ENCODE measurements at places on chromosomes 3 and 15. TPM values are rescaled to one million over a fixed set of nuclear protein-coding genes. Genes with fewer than 3 reads are reported as not detected.

PRR20G gene
- not detected for total RNA-seq

DNA sequence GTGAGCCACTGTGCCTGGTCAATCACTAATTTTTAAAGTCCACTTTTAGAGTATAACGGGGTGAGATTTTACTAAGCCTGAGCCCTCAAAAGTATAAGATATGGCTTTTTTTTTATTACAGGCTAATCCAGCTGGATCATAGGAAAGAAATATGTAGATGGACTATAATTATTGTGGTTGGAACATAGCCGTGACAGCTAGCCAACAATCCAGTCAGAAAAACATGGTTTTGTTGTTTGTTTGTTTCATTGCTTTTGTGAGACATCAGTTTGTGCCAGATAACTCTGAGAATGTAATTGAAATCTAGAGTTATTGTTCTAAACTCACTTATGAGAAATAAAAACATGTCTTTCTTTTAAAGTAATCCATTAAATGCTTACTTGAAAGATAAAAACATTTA, 37.3 kb upstream of the ATOSA start:
- DNase-seq: no peak

DNA sequence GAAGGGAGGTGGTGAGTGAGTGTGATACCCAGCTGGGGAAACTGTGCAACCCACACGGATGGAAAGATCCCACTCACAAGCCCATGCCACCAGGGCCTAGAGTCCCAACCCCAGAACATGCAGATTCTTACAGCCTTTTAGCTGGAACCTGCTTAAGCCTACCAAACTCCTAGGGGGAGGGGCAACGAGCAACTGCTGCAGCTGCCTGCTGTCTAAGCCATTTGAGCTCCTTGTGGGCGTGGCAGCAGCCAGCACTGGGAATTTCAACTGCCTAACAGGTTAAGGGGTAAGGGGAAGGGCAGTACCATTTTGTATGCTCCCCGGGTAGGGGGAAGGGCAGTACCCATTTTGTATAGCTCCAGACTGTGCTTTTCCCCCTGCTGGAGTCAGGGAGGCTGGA, 673.2 kb upstream of the BCHE start:
- DNase-seq: no peak

DNA sequence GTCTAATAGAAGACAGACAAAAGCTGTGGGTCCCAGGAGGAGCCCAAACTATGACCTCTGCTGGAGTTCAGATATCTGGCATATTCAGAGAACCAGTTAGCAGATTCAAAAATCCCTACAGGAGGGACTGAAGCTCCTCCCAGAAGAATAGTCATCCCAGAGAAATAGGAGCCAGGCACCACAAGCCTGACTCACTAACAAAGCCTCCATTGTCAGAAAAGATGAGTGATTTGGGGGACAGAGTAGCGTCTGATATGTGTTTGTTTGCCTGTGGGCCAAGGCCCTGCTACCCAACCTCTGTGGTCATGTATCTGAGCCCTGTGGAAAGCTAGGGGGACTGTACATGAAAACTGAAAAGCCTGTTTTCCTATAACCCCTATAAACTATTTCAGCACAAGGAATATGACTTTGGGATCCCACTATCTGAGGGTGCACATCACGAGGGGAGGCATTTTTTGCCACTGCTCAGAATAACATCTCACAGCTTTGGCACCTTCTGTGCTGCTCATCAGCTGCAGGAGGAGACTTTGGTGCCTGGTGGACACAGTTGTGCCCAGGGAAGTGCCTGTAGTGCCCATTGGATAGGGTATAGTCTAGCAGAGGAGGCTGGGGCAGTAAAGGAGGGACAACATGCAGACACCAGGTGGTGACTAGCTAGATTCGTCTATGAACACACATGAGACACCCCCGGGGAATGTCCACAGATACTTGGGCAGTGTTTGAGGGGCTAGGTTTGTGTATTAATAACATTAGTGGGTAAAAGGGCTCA, 9.7 kb upstream of the LARP6 start:
- DNase-seq: peak; percentile 68

CEP97 gene
- total RNA-seq: 3.3 TPM

- peak; percentile 23 for DNase-seq
These were observed 18.3 kb downstream of the TRH start for GRCh38 chr3:129992781-129993180.

- DNase-seq: no peak
These were observed 42.0 kb upstream of the SPTSSB start for GRCh38 chr3:161413127-161413854.

DNA sequence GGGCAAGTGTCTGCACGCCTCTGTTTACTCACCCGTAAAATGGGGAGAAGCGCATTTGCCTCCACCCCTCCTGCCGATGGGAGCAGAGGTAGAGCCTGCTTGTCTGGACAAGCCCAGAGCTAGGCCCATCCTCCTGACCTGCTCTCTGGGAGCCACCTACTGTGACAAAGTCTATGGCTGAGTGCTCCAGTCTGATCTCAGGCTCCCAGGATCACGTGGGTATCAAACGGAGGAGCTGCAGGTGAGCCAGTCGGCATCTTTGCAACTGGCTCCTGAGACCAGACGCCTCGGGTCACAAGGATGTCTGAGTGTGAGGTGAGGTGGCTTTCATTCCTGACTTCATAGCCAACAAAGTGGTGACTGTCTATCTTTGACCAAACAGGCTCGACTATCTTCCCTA, 2.1 kb upstream of the ALDH1A3 start:
- DNase-seq: no peak

DNA sequence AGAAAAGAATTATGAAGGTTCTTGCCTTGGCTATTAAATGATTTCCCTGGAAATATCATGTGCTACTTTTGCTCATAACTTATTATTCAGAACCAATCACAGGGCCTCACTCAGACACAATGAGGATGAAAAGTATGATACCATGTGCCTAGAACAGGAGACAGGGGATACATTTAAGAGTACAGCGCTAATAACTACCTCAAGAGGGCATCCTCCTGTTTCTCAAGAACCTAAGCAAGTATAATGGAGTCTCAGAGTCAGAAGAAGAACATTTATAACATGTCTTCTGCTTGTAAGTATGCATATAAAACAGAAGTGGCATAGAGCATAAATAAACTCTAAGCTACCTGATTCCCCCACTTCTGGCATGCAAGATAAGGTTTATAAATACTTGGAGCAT, 125.4 kb upstream of the MME start:
- DNase-seq: peak; percentile 38

CEMIP gene
- 7.3 TPM for total RNA-seq

DNA sequence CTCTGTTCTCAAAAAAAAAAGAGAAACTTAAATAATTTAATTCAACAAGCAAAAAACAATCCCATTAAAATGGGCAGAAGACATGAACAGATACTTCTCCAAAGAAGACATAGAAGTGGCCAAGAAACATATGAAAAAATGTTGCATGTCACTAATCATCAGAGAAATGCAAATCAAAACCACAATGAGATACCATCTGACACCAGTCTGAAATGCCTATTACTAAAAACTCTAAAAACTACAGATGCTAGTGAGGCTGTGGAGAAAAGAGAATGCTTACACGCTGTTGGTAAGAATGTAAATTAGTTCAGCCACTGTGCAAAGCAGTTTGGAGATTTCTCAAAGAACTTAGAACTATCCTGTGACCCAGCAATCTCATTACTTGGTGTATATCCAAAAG, 382.9 kb downstream of the OTOL1 start:
- DNase-seq: no peak

DNA sequence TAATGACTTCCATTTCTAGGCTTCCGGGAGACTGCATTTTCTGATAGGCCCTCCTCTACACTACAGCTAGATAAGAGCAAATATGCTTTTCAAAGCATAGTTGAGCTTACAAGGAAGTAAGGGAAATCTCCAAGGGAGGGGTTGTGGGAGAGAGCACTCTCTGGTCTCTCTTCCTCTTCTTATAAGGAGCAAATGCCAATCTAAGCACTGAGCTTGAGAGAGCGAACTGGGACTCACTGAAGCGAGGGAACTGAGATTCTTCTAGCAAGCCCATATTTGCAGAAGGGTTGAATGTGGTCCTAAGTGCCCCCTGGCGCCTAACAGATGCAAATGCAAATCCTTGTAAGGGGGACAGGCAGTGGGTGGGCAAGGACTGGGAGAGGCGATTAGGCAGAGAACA, 164.8 kb downstream of the ERC2 start:
- DNase-seq: peak; percentile 20

ONECUT1 gene
- not detected for total RNA-seq

GRCh38 chr15:51374131-51374530, 32.7 kb downstream of the GLDN start:
- DNase-seq: no peak

- no peak for DNase-seq
These were observed 9.8 kb upstream of the VGLL4 start for GRCh38 chr3:11653298-11654055.

SAMMSON gene
- not detected for total RNA-seq

DNA sequence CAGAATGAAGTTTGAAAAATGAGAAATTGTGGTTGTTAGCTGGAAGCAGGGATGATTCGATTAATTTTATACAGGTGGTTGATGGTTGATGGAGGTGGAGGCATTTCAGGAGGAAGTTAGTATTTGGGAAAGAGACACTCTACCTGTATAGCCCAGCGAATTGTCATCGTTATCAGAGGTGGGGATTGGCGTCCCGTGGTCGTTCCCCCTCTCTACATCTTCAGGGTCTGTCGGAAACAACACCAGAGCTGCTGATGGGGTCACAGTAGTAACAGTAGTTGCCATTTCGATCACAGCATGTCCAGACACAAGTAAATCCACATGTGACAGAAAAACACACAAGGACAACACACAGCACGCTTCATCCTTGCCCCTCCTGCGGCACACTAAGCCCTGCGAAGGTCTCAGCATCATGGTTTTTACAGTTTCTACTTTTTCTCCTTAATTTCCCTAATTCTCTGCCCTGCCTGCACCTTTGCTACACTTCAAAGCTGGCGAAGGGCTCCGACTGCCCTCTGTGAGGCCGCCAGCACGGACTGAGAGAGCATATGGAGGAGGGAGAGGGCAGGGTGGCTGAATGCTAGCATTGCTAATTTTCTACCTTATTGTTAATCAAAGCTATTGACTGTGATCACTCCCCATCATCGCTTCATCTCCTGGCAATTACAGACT, 642.3 kb downstream of the ROBO1 start:
- DNase-seq: no peak

GRCh38 chr3:24154781-24155180, 209.7 kb downstream of the NR1D2 start:
- no peak for DNase-seq

GRCh38 chr3:155211266-155211665, 82.2 kb downstream of the STRIT1 start:
- no peak for DNase-seq

GRCh38 chr15:35926007-35926380, 380.0 kb upstream of the DPH6 start:
- no peak for DNase-seq

DNA sequence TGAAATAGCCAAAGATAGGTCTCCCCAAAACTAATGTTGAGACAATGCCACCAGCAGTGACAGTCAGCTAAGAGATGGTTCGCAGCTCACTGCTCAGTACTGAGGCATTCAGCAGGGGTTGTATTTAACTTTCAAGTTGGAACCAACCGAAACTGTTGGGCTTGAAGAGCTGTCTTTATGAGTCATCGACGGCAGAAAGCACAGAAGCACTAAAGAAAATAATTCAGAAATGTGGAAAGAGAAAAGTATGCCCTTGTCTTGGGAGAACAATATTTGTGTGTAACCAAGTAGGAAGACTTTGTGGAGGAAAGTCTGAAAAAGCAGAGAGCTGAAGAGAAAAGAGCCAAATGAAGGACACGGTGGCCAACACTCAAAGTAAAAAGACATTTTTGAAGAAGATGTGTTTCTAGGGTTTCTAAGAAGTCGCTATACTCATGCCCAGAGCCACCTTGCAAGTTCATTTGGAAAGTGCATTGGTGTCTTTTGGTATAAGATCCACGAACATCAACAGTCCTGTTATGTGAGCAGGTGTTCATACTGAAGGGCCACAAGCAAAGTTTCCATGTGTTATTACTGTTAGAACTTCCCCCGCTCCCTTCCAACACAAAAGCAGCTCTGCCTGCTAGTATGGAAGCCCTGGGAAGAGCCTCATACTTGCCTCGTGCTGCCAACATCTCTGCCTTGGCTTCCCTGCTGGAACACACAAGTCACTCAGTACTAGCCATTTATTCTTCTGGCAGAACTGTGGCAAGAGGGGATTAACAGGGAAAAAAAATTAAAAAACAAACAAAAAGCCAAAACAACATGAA, 4.1 kb upstream of the RARB start:
- no peak for DNase-seq

GRCh38 chr3:56115698-56116097, 352.6 kb downstream of the ERC2 start:
- no peak for DNase-seq

DNA sequence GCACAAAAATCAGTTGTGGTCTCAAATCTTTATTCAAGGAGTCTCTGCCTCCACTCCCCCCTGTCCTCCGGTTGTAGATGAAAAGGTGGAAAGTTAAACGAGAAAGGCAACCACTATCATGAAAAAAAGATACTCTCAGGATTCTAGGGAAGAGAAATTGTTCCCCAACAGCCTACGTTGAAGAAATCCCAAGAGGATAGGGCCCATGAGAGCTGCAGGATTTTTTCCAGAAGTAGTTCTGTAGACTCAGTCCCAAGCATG, 14.3 kb downstream of the ZIC1 start:
- no peak for DNase-seq

- DNase-seq: no peak
These were observed 61.9 kb downstream of the TM4SF4 start for GRCh38 chr3:149536429-149536828.

- DNase-seq: no peak
These were observed 11.2 kb upstream of the GTF2A2 start for GRCh38 chr15:59668556-59668955.

GRCh38 chr3:113263778-113264177, 52.4 kb downstream of the BOC start:
- DNase-seq: no peak

- DNase-seq: no peak
These were observed 15.2 kb downstream of the RFTN1 start for GRCh38 chr3:16498130-16498890.
